OCI-LY7 (cell line): ENCODE measurements at places on chromosomes 5 and 9.

DNA sequence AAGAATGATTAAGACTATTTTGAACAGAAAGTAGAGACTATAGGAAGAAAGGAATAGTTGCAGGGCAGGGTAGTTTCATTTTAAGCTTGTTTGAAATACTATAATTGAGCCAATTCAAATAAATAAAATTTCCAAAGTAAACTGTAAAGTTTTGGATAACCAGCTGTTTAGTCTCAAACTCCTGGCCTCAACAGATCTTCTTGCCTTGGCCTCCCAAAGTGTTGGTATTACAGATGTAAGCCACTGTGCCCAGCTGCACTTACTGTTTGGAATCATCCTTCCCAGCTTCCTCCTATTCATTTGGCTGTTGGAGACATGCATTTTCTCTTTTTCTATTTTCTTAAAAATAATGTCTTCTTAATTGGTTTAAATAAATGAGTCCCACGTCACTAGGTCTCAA, 231.0 kb downstream of the NNT start:
- no peak for DNase-seq

DNA sequence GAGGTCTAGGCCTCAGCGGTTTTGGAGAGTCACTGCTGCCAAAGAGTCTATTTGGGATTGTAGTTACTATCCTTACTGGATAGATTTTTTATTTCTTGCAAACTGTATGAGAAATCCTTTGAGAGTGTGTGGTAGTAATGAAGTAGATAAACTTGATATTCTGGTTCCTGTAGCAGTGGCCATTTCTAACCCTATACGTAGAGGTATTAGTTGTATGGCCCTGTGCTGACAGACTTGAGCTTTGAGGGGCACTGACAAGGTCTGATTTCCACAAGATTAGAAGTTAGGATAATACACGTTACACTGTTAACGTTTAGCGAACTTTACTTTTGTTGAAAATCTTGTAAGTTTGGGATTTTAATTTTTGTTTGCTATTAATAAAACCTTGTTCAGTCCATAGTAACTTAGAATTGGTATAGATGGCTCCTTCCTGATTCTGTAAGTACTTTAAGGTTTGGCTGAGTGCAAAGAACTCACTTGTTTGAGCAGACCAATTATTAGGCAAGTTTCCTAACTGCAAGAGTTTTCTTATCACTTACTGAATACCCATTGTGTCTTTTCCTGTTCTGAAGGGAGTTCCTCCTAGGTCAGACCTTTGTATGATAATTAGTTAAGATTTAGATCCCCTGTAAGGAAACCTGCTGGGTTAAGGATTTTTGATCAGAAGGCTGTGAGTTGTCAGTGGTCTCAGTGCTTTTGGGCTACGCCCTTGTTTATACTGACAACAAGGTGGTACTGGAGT, 31.4 kb downstream of the GCNT1 start:
- DNase-seq: no peak

DNA sequence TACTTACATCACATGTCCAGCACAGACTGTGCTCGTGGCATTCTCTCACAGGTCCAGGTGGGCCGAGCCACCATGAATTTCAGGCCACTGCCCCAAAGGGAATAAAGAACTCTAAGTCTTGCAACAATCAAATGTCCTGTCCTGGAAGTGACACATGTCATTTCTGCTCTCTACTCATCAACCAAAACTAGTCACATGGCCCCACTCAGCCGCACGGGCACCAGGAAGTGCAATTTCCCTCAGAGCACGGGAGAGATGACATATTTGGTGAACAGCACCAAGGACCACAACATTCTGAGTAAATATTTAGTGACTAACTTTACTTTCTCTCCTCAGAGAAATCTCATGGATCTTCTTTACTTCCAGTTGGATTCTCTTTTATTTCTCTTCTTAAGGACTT, 131.1 kb upstream of the TUT7 start:
- no peak for DNase-seq

GRCh38 chr5:68431601-68432337, 216.2 kb downstream of the PIK3R1 start:
- DNase-seq: no peak

DNA sequence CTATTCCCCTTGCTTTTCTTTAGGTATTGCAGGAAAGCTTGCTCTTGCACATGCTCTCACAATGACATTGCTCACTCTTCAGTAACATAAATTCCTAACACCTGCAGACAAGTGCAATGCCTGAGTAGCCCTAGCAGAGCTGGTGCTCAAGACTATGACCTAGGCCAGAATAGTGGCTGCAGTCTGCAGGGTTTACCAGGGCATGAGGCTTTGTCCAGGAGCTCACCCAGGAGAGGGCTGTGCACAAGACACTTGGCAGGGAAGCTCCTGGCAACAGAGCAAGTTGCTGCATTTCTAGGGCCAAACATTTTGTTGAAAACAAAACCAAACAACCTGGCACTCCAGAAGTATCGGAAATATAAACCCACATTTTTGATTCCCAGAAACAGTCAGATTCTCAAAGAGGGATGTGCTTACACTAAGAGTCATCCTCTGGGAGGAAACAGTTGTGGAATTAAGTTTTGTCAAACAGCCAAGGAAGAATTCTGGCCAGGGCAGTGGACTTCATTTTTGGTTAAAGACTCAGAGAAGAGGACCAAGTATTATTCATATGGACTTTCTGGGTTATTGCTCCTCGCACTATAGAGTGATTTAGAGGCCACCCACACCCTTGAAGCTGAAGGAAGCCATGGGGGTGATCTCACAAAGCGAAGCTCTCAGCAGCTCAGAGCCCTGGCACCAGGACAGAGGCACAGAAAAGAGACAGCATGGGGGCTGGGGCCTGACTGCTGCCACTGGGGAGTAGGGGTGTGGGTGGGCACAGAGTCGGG, 44.9 kb downstream of the MACROH2A1 start:
- no peak for DNase-seq

DNA sequence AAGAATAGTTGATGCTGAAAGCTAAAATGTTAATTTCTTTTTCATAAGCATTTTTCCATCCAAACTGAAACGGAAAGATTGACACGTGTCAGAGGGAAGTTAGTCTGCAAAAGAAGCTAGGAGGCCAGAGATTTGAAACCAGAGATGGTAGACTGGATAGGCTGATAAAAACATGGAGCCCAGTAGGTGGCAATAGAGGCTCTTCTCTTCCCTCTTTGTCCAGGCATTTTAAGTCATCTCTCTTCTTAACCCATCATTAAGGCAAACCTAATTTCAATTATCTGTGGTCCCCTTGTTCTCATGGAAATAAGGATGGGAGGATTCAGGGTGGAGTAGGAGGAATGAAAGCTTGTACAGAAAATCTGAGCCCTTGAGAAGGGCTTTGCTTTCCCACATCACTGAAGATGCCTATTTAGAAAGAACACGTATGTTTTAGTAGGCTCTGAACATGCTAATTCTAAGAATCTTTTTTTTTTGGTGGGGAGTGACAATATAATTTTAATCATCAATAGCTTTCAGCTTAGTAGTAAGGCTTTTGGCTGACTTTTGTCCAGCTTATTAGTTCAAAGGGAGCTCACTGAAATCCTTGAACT, 66.6 kb downstream of the ZNF474 start:
- DNase-seq: peak; percentile 7

DNA sequence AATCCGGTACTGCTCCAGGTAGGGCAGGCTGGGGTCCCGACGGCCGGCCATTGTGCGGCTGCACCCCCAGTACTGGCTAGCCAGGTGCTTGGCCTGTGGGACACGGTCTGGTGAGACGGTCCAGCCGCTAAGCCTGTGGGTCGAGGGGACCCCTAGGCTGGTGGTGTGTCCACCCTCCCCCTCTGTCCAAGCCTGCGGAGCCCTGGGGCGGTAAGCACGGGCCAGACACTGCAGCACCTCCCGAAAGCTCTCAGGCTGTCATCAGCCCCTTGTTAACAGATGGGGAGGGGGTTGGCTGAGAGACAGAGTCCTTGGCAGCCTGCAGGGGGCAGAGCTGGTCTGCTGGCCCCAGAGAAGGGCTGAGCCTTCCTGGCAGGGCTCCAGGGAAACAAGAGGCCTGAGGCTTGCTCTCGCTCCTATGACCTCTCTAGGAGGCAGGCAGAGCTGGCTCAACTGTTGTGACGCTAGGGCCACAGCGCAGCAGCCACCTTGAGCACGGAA, 11.8 kb upstream of the MRNIP start:
- DNase-seq: peak; percentile 30

- DNase-seq: peak; percentile 64
These were observed 478 bp downstream of the RAB14 start for GRCh38 chr9:121201045-121201737.

GRCh38 chr5:122415030-122415800, 103.2 kb downstream of the SNCAIP start:
- DNase-seq: peak; percentile 29

DNA sequence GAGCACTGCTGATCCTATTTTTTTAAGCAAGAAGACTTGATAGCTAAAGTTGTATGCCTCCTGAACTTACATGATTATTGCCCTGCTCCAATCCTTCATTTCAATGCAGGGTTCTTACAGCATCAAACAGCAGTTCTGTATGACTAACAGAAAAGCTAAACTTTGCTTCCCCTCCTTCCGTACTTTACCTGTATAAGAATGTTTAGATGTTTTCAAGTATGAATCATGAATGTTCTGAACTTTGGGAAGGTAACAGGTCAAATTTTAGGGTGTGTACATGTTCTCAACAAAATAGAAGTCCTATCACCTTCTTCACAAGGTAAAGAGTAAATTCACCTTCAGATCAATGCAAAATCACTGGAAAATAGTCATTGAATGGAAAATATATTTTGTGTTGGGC, 972.6 kb upstream of the SEMA6A start:
- no peak for DNase-seq

- no peak for DNase-seq
These were observed 208.0 kb downstream of the PDZD2 start for GRCh38 chr5:31846934-31847333.

DNA sequence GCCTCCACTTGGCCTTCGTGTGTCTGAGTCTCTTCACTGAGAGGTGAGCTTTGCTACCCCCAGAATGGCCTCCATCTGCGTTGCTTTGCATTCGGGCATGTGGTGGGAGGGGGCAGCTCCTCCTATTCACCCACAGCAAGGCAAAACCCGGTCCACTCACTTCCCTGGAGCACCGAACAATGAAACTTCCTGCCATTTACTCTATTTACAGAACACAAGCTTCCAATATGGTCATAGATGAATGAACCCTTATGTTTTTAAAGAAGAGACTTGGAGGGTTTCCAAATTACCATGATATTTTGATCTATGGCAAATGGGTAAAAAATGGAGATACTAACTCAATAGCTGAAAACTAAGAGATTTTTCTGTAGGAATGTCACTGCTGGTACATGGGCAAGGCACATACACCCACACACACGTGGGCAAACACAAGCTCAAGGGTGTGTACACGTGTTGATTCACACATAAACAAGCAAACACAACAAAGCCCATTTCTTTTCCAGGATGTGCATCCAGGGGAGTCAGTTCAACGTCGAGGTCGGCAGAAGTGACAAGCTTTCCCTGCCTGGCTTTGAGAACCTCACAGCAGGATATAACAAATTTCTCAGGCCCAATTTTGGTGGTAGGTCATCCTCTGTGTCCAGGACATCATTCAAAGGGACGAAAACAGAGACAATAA, 5.2 kb downstream of the GABRP start:
- no peak for DNase-seq

DNA sequence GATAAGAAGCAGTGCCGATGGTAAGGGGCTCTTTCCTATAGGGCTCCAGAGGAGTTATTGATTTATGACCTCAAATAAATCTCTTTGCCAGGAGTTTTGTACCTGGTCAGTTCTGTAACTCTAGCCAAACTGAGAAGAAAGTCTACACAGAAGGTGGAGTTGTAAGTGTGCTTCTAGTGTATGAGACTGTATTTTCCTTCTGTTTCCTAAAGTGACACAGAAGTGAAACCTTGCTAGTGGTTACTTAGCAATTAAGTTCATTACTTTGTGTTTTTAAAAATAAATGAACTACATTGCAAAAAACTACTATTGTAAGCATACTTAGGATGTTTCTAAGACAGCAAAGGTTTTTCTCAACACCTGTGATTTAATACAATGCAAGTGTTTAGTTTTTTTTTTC, 48.7 kb upstream of the ACTBL2 start:
- DNase-seq: no peak

DNA sequence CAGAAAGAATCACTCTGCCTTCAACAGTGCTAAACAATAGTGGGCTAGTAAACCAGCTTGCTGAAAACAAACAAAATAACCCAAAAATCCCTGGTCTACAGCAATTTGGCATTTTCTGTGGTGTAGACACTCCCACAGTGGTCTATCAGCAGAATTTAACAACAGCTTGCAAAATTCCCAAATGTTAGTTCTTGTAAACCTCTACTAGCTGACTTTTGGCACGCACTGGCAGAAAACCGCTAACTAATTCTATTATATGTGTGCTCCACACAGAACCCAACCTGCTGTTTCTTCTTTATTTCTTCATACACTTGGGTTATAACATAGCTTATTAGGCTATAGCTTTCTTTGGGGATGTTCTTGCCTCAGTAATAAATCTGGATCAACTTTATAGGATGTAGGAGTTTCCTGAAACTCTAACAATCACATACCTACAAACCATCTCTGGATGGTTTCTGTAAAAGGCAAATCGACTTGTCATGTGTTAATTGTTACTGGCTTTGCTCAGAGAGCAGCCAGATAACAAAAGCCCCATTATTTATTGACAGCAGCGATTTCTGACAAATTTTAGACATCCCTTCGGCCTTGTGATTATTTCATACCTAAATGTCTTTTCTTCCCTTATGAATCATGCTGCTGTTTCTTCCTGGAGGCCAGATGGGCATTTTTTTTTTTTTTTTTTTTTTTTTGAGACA, 82.7 kb upstream of the NAA35 start:
- no peak for DNase-seq

DNA sequence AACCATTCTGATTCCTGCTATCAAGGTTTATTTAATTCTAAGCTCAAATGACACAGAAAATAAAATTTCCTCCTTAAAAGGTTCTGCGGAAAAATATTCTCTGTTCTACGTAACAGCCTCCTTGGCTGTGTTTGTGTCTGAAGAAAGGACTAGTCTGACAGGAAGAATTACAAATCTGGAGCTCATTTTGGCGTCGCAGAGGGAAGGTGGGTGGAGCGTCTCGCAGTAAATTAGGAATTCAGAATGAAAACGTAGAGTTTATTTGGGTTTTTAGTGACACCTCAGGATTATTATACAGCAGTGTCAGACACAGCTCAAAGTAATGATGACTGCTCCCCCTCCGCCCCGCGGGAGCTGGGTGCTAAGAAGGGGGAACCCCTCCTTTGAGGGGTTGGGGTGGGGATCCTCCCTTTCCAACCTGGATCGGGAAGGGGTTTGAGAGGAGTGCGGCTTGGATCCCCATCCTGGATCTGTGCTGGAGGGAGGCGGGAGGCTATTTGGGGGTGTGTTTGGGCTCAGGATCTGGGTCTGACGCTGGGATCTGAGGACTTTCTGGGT, 933 bp upstream of the TGFBR1 start:
- DNase-seq: no peak

- no peak for DNase-seq
These were observed 52.1 kb downstream of the C9orf50 start for GRCh38 chr9:129568560-129569501.
